ENCODE measurements at places on chromosomes 12 and 14.
A peak's percentile ranks its signal among the peaks of the same experiment; 100 is the strongest.

- no peak for DNase-seq
These were observed 1422.1 kb upstream of the FLRT2 start for GRCh38 chr14:84107835-84108343.

DNA sequence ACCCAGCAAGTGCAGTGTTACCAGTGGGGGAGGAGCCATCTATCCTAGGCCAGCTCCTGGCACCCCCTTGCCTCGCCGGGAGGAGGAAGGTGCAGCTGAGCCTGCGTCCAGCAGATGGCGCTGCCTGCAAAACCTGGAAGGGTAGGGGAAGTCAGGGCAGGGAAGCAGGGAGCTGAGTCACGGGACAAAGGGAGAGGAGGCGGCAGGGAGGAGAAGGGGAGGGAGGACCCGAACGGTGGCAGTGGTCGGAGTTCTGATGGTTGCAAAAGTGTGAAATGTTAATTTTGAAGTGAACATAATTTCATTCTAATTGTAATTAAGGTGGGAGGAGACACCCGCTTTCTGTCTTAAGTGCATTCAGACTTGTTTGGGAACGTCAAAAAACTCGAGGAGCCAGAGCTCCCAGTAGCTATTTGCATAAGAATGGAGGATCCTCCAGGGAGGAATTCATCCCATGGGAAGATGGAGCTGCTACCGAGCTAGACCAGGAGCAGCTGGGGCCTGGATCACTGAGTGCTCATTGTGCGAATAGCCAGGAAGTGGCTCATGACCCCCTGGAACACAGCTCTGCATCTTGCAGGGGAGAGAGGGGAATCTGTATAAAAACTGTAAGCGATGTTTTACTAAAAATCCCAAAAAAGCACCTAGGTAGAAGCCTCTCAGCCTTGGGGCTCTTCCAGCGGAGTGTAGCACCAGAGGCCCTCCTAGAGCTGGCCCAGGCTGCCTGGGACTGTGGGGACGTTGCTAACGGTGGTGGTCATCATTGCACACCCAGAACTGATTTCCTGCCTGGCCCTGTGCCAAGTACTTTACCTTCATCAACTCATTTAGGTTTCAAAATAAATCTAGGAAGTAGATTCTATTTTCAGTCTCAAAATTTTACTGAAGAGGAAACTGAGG lies 59.5 kb downstream of the EMP1 start:
- DNase-seq, result peak; percentile 92

GRCh38 chr12:22856178-22856577 lies 231.2 kb downstream of the ETNK1 start:
- DNase-seq, result peak; percentile 34

GRCh38 chr12:65407388-65408149 lies 129.1 kb downstream of the MSRB3 start:
- no peak for DNase-seq

DNA sequence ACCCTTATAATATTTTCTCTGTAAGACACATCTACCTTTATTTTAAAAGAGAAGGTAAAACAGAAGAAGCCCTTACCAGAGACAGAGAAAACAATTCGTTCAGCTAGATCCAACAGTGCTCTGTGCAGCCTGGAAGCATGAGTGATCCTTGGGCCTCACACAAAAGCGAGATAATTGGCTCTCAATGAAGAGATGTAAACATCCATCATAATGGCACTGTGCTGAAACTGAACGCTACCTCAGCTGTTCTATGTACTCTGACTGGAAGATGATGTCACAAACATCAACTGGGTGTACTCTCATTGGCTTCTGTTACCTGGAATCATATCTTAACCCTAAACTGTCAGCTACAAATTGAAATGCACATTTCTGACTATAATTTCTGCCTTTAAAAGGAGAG lies at the start of gene MGAT4C:
TSS of gene MGAT4C (minus strand) at position 229 of the 400 bp plus-strand sequence.
- DNase-seq, result no peak

DNA sequence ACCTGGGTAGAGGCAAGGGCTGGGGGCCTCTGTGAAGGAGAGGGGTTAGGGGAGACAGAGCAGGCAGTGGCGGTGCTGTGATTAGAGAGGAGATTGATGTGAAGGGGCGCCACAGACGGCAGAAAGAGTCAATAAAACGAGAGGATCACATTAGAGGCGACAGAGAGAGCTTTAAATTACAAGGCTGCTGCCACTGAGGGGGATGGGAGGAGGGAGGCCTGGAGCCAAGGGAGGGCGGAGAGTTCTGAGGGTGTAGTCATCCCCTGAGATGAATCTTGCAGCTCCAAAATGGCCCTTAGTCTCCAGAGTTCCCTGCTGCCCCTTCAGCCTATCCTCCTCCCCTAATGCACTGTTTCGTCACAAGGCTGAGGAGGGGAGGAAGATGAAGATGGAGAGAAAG lies 12.8 kb downstream of the ZFHX2 start:
- DNase-seq, result no peak

Measured in COLO829 (cell line).